ENCODE measurements at places on chromosomes 7 and 10.
A peak's percentile ranks its signal among the peaks of the same experiment; 100 is the strongest.

- DNase-seq, result peak; percentile 74
These were observed 714 bp upstream of the KCND2 start for GRCh38 chr7:120272261-120272660.

DNA sequence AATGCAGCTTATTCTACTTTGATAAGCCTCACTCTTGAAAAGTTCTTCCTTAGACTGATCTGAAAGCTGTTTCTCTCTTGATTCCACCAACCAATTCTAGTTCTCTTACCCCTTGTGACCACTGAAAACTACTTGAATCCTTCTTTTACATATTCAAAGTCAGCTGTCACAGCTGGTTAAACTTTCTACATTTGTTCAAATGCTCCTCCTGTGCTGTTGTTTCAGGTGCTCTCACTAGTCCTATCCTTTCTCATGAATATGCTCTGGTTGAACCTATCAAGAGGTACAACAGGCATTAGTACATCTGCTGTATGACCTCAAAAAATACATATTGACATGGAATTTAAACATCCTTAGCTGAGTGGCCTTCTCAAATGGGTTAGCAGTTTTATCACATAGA is 91.5 kb downstream of the MYO3A start:
- no peak for DNase-seq

GRCh38 chr7:130628901-130629300 is 39.6 kb downstream of the COPG2 start:
- DNase-seq, result no peak

GRCh38 chr10:113517901-113518260 is 35.0 kb upstream of the HABP2 start:
- no peak for DNase-seq

DNA sequence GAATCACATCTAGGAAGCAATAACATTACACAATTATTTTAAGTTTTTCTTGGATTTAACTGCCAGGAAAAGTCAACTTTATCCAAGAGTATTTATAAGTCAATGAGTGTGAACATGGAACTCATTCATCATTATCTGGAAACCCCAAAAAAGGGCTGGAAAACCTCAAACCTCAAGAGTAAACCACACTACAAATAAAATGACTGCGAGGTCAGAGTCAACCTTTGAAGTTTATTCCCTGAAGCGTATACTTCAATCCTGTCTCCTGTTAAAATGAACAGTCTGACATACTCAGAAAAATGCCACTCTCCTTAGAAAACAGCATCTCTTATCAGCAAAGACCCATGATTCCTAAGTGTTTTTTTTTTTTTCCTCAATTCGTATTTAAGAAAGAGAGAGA is 86.5 kb downstream of the RELN start:
- no peak for DNase-seq

GRCh38 chr7:141708351-141708750 is at the start of gene WEE2:
Gene WEE2, plus strand, starts transcription at chr7:141708353. Its CDS starts 406 bp downstream, at chr7:141708759.
- no peak for DNase-seq

DNA sequence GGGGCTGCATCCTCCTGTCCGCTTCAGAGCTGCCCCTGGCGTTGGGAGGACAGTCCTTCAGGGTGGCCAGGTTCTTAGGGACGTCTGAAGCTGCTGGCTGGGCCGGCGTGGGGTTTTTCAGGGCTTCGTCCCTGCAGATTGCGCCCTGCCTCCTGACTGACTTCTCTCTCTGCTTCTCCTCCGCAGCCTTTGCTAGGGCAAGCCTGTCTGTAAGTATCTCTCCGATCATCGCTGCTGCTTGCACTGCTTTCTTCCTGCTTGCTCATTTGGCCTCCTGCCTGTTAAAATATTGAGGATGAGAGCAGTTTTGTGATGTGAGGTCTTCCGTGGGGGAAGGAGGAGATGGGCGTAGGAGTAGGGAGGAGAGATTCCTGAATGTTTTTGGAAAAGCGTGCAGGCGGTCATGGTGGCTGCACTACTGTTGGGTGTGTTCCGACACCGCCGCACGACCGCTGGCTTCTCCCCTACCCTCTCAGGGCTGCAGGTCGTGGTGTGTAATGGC is 25.3 kb downstream of the PFKFB3 start:
- DNase-seq, result peak; percentile 61

- no peak for DNase-seq
These were observed 37.9 kb upstream of the MTPAP start for GRCh38 chr10:30386801-30387588.

- DNase-seq, result peak; percentile 85
These were observed 46.3 kb downstream of the MYOF start for GRCh38 chr10:93435621-93436397.

DNA sequence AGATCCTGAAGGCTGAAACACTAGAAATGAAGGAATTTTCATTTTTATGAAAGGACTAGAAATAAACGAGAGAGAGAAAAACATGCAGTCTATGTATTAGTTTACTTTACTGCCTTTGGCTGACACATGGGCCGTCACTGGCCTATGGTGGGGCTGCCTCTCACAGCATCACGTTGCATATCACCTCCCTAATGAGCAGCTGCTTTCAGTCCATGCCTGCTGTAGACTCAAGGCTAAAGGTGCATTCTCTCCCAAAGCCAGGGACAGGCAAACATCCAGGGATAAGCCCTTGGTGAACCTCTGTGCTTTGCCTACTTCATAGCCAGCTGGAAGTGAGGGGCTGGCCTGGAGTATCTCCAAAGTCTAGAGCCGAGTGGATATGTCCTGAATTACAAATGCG is 359.4 kb downstream of the GPAM start:
- no peak for DNase-seq

DNA sequence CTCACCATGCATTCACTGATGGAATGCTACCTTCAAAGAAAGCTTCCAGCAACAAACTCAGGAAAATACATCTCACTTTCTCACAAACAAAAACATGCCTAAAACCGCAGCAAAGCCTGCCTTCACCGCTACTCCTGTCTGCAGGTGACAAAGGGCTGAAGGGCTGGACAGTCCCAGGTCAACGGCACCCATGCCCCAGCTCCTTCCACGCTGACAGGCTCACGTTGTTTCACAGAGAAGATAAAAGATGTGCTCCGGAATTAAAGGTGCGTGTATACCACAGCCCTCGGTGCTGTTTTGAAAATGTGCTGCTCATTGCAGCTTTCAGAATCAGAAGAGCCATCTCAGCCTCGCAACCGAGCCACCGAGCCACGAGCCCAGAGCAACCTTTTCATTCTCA is 445.0 kb downstream of the PTPRN2 start:
- DNase-seq, result no peak

DNA sequence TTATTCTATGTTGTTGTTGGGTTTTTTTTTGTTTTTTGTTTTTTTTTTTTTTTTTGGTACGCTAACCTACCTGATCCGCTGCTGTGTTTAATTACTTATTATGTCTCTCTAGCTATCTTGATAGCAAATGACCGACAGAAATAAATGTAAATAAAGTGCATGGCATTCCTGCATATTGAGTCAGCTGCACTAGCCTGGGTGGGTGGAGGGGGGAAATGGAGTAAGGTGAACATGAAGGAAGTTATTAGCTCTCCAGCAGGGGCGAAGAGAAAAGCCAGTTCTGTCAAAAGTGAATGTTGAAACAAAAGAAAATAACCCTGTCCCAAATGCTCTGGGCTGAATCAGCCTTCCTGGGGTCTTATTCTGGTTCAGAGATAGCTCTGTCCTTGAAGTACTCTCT is 210.7 kb upstream of the MDFIC start:
- no peak for DNase-seq

DNA sequence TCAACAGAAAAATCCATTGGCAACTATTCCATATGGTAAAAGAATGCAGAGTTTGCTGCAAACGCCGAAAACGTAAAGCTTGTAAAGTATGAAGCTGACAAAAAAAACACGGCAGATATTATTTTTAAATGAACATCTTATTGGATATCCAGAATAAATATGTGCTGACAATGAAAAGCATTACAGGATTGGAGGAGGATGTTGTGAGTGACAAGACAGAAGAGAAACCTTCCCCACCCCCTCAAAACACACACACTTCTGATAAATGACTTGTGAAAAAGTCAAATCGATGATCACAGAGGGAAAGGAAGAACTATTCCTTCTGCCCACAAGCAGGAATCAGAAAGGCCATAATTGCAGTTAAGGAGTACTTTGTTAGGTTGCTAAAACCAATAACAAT is 14.6 kb downstream of the FAM131B start:
- no peak for DNase-seq

DNA sequence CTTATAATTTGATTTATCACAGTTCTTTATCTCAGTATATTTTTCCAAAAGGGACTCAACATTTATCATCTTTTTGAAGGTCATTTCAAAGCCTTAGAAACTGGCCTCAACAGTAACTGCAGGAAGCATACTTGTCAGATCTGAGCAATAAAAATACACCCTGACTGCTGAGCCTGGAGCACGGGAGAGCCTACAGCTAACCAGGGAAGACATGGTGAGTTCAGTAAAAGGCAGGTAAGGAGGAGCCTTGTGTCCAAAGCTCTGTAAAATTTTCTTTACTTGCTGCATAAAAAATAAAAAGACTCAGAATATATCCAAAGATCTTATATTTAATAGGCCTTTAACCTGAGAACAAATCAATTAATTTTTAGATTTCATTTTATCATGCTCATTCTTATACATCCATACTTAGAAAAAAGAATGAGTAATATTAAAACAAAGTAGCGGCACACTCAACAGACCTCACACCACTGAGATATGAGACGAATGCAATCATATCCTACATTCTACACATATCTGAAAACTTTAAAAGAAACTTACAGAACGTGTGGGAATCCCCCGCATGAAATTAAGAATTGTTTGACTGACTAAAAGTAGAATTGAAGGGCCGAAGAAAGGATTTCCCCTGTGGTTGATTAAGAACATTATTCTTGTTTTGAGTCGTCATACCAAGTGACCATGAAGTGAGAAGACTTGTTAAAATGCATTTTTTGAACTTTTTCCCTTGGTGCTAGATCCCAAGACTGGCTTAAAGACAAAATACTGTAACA is 296.4 kb upstream of the MKLN1 start:
- no peak for DNase-seq

GRCh38 chr7:36128448-36129047 is 24.5 kb upstream of the EEPD1 start:
- peak; percentile 65 for DNase-seq

DNA sequence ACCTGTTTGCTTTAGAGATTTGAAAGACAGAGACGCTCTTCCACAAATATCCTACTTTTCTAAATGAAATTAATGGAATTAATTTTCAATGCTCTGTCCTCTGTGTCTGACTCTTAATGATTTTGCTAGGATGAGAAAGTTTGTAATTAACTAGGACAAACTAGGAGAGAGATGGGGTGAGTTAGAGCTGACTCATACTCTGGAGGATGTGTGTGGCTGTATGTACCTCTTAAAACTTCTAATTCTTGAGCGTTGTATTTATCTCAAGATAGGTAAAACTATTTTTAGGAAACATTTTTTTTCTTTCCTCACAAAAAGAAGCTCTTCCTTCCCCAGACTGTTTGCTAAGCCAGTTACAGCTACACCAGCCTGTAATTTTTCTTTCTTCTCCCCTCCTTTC is 178.8 kb upstream of the ANKRD30A start:
- no peak for DNase-seq

DNA sequence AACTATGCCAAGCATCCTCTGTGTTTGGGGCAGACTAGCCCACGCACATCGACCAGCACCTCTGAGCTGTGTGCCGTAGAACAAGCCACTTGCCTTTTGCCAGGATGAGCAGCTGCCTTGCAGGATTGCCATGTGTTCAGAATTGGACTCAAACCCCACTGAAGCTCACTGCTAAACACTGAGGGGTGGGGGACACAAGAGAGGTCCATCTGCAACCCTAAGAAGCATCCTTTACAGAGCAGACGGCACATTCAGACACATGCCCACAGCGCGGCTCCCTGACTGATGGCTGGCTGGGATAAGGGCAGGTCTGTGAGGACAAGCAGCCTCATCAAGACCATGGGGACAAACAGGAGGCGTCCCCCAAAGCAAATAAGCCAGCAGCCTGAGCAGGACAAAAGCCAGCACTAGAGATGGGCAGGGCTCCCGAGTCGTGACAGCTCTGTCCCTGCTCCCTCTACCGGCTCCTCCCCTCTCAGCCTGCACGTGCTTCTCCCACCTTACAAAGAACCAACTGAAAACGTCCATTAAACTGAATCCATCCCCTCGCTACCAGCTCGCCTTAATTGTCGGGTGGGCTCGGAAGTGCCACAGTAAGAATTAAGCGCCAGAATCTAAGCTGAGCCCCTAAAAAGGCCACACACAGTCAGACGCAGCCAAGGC is 114.2 kb downstream of the PRKAG2 start:
- no peak for DNase-seq

DNA sequence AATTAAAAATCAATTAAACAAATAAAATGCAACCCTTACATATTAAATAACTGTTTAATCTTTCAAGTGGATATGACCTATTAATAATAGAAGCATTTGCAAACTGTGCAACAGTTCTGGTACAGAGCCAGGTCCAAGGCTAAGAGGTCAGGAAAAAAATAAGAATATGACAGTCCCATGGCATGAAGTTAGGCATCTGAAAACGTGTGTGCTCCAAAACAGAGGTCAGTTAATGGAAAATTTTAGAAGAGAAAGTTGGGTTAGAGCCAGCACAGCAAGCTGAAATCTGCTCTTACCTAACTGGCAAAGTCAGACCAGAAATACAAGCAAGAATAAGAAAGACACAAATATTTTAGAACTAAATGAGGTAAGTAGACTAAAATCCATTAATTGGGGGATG is 757.7 kb downstream of the GRM8 start:
- DNase-seq, result no peak

- peak; percentile 62 for DNase-seq
These were observed 26.7 kb upstream of the ZNF800 start for GRCh38 chr7:127419196-127419595.

- DNase-seq, result no peak
These were observed 61.2 kb downstream of the PCLO start for GRCh38 chr7:83101530-83101929.

GRCh38 chr10:33566001-33566400 is 231.5 kb upstream of the NRP1 start:
- DNase-seq, result no peak

DNA sequence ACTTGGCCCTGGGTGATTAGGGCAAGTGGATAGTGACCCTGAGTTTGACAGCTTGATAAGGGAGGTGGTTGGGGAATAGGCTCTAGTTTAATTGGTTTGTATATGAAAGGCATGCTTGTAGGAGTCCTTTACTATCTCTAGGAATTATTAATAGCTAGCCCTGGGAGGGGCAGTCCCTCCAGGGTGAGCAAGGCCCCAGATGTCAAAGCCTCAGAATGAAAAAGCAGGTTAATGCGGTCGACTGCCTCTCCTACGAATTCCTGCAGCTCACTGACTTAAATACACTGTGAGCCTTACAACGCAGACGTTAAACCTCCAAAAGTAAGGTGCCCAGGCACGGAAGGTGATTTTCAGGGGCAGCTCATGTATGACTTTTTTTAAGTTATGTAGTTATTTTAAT is 5.2 kb upstream of the BTBD16 start:
- DNase-seq, result peak; percentile 83

- peak; percentile 34 for DNase-seq
These were observed 17.8 kb downstream of the KCP start for GRCh38 chr7:128892521-128893250.

GRCh38 chr7:102272075-102272916 is 14.4 kb upstream of the SH2B2 start:
- DNase-seq, result peak; percentile 79

- no peak for DNase-seq
These were observed 139.2 kb upstream of the TMEM168 start for GRCh38 chr7:112929421-112929820.
